ENCODE measurements at places on chromosomes 12 and 14.

DNA sequence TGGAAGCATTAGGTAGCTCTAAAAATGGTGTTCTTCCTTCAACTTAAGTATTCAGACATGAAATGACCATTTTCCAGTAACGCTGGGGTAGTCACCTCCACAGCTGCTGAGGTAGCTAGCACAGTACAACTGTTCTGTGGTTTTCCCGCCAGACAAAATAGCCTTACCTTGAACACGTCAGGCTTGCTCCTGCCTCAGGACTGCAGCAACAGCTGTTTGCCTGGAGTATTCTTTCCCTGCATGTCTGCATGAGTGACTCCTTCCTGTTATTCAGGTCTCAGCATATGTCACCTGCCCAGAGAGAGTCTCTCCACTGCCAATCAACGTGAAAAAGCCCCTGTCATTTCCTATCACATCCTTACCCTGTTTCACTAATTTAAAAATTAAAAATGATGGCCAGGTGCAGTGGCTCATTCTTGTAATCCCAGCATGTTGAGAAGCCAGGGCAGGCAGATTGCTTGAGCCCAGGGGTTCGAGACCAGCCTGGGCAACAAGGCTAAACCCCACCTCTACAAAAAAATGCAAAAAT lies 37.9 kb downstream of the WDR89 start:
- no peak for DNase-seq

DNA sequence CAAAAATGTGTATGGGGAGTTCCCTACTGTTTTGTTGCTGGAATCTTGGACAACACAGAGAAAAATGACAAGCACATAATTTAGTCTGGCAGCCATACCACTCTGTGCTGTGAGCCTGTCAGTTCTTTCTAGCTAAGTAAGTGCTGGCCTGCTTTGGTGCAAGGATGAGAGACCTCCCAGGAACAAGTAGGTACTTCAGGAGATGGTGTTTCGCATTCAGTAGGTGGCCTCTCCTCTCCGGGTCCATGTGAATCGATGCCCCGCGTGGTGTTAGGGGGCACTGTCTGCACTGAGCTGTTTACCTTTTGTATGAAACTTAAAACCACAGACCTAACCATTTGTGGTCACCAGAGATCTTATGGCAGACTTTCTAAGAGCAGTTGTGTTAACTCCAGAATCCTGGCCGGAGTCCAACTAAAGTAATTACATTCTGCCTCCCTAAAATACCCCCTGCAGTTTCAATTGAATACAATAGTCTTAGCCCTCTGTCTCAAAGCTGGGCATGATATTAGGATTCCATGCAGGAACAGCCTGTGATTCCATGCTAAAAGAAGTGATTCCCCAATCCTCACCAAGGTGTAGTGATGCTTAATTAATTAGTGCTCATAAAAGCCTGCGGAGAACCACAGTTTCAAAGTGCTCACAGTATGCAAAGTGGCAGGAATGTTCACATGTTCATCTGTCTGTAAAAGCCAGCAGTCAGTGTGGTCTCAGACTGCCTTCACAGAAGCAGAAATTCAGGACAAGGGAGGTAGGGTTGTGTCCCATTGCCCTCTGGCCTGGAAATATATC lies 64.2 kb downstream of the LLPH start:
- no peak for DNase-seq

GRCh38 chr14:100822532-100823296 lies 3.2 kb upstream of the MEG3 start:
- no peak for DNase-seq

DNA sequence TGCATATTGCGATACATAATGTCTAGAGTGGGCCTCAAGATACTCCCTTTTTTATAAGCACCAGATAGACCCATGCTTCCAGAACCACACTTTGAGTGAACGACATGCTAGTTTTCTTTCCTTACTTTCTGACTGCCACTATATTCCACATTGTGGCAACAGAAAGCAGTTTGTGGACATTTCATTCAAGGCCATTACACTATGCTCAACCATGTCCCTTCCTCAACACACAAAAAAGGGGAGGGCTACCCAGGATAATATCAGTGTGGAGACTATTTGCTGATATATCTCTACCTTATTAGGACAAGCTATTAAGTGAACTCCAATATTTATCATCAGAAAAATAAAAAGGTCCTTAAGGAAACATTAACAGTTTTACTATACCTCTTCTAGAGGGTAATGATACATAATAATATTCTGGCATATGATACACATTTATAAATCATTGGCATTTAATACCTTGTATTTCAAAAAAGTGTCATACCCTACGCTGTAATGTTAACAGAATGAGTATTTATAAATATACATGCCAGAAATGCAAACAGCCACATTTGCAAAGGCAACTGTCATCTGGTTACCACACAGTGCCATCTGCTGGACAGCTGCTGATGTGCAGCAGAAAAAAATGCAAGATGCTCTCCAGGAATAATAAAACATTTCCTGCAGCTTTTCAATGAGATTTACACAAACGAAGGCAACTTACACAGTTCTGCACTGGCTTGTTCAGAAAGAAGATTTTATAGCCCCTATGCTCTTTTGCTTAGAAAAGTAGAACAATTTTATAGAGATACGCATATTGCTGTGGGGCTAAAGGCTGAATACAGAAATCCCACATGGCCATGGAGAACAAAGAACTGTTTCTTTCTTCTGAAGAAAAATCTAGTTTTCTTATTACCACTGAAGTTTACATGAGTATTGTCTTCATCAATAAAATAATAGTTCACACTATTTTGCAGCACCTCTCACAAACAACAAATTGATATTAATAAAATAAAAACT lies 182.2 kb upstream of the GRIP1 start:
- peak; percentile 36 for DNase-seq

DNA sequence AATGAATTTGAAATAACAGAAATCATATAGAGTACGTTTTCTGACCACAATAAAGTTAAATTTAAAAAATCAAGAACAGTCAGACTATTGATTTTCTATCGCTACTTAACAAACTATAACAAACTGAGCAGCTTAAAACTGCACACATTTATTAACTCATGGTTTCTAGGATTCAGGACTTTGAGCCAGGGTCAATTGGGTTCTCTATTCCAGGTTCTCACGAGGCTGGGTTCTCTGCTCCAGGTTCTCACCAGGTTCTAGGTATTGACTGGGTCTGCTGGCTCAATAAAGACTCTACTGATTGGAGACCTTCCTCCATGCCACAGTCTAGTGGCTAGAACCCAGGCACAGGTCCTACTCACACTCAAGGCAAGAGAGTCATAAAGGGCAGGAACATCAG lies 22.8 kb downstream of the ABCC9 start:
- no peak for DNase-seq

- no peak for DNase-seq
Measured at GRCh38 chr12:97560786-97561618, 98.4 kb downstream of the RMST start.

DNA sequence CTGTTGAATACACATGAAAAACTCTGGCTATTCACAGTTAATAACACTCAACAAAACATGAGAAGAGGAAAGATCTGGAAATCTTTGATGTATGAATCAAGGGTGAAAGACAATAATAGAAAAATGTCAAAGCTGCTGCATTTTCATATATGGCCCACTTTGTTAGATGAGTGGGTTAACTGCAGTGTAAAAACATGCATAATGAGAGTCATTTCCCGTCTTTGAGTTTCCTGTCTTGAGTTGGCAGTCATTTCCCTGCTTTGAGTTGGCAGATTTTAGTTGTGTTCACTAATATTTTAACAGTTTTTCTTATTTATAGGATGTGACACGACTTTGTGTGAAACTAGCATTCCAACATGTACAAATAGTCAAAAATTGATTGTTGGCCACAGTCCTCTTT lies 87.9 kb upstream of the PTPRQ start:
- no peak for DNase-seq

DNA sequence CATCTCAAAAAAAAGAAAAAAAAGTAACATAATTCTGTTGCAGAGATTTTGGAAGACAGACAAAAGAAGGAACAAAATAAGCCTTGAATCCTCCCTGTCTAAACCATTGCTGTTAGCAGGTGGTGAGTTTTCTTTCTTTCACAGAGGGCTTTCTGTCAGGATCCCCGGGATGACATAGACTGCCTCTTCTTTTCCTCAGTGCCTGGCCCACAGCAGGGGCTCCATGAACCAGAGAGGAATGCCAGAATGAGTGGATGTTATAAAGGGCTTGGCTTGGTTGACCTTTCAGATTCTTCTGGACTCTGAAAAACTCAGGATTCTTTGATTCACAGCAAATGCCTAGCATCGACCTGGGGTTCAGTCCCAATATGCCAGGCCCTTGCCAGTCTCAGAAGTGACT lies 45.8 kb upstream of the CORO1C start:
- DNase-seq = no peak

DNA sequence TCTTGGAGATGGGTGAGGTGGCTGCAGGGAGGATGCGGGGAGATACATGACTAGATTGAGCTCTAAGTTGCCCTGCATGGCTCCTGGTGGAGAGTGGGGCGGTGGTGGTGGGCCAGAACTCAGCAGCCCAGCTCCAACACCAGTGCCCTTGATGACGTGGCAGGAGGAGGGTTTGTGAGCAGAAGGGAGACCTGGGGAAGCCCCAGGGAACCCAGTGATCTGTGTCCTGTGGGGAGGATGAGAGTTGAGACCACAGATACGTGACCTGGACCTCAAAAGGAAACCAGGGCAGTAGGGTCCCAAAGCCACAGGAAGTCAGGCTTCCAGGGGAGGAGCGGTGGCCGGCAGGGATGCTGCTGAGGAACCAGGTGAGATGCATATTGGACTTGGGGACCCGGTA lies 989.1 kb upstream of the TMEM132C start:
- DNase-seq = no peak

Measured in CD4-positive, alpha-beta memory T cell (primary cell).